Colonic mucosa (tissue), 4 donors: ENCODE measurements at places on chromosomes 4 and X. TPM values are rescaled to one million over a fixed set of nuclear protein-coding genes. Genes with fewer than 3 reads are reported as not detected.

POF1B gene
- 190 TPM for total RNA-seq

PLXNB3 gene
- 0.57 TPM for total RNA-seq

FGFBP2 gene
- 0.96 TPM for total RNA-seq

NUDT11 gene
- total RNA-seq: 1.0 TPM

PPP2R2C gene
- total RNA-seq: 0.35 TPM

STATH gene
- total RNA-seq: not detected

PTPN13 gene
- 4.2 TPM for total RNA-seq

NXF2B gene
- not detected for total RNA-seq

F11 gene
- total RNA-seq: 0.54 TPM

TMEM31 gene
- total RNA-seq: not detected

- peak overlapping the region; percentile 53 for H3K27ac ChIP-seq
- H3K36me3 ChIP-seq: no peaks in the 10 kb centered on the region
- no peaks in the 10 kb centered on the region for H3K4me1 ChIP-seq
- H3K4me3 ChIP-seq: no peak overlapping the region
- DNase-seq: no peak
- H3K27me3 ChIP-seq: no peaks in the 10 kb centered on the region
Observed at GRCh38 chr4:140095694-140096482, 58.1 kb downstream of the MAML3 start.

GRCh38 chr4:140903522-140904475 is 147.6 kb upstream of the TBC1D9 start:
- DNase-seq: no peak
- H3K4me1 ChIP-seq: no peaks in the 10 kb centered on the region
- H3K4me3 ChIP-seq: no peak overlapping the region
- H3K27me3 ChIP-seq: no peaks in the 10 kb centered on the region
- no peaks in the 10 kb centered on the region for H3K36me3 ChIP-seq

GRCh38 chrX:121013897-121014455 is 28.4 kb upstream of the CT47A1 start:
- H3K36me3 ChIP-seq: no peaks in the 10 kb centered on the region
- H3K27ac ChIP-seq: no peak overlapping the region
- H3K4me1 ChIP-seq: no peaks in the 10 kb centered on the region
- H3K4me3 ChIP-seq: no peak overlapping the region
- DNase-seq: no peak

GRCh38 chrX:2177541-2177940 is 323.2 kb downstream of the DHRSX start:
- no peaks in the 10 kb centered on the region for H3K4me1 ChIP-seq
- no peak overlapping the region for H3K4me3 ChIP-seq
- H3K27me3 ChIP-seq: no peaks in the 10 kb centered on the region
- no peak for DNase-seq
- H3K27ac ChIP-seq: no peak overlapping the region
- H3K36me3 ChIP-seq: no peaks in the 10 kb centered on the region

- no peak overlapping the region for H3K27ac ChIP-seq
- no peak for DNase-seq
- no peaks in the 10 kb centered on the region for H3K27me3 ChIP-seq
- H3K36me3 ChIP-seq: no peaks in the 10 kb centered on the region
- no peak overlapping the region for H3K4me3 ChIP-seq
Observed at GRCh38 chr4:175542786-175543185, 269.3 kb downstream of the GPM6A start.

DNA sequence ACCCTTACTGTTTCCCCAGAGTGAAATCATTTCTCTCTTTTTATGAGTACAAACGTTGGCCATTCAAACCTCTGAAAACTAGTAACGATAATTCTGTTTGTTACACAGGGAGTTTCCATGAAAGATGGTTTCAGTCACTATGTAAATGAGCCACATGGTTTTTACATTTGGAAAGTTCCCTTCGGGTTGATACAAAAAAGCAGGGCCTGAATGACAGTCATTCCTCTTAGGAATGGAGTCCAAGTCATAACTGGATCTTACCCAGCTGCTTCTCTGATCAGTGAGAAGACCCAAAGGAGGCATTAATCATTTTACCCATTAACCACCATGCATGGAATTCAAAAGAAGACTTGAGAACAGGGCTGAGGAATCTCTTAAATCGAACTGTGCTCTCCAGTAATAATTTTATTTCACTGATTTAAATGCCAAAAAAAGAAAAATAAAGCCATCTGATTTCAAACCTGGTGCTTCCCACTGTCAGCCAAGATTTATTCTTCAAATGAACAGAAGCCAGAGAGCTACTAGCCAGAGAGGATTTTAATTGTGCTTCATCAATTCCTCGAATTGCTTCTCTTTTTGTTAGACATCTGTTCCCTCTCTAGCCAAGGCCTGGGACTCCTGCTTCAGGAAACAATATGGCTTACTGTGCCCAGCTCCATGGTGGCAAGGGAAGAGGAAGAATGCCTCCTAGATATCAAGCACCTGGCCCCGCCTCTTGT is 3.2 kb downstream of the SOWAHB start:
- H3K4me3 ChIP-seq: no peak overlapping the region
- H3K27ac ChIP-seq: no peak overlapping the region
- H3K27me3 ChIP-seq: peaks cover 8% of the 10 kb centered on the region
- no peak for DNase-seq

DNA sequence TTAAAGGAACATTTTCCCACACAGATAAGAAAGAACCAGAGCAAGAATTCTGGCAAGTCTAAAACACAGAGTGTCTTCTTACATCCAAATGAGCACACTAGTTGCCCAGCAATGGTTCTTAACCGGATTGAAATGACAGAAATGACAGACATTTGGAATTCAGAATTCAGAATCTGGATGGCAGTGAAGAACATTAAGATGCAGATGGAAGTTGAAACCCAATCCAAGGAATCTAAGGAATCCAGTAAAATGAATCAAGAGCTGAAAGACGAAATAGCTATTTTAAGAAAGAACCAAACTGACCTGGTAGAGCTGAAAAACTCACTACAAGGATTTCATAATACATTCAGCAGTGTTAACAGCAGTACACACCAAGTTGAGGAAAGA is 21.5 kb downstream of the ANAPC10 start:
- DNase-seq: no peak
- H3K36me3 ChIP-seq: no peaks in the 10 kb centered on the region
- no peaks in the 10 kb centered on the region for H3K4me1 ChIP-seq
- no peak overlapping the region for H3K27ac ChIP-seq

DNA sequence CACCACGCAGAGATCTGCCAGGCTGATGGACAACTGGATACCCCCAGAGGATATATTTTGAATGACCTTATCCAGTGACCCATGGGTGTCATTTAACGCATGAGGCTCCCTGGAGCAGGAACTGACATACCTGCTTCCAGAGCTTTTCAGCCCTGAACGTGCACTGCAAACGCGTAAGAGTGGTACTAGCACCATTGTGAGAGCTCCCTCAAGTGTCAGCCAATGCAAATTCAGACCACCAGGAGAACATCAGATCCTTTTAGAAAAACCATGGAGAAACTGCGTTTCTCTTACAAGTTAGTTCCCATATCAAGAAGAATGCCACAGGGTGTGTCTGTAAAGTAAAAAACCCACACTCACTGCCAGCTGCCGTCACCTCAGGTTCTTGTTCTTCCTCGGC is 7.3 kb downstream of the TREX2 start:
- H3K27me3 ChIP-seq: no peaks in the 10 kb centered on the region
- no peaks in the 10 kb centered on the region for H3K4me1 ChIP-seq
- no peak for DNase-seq
- no peak overlapping the region for H3K27ac ChIP-seq
- no peaks in the 10 kb centered on the region for H3K36me3 ChIP-seq
- H3K4me3 ChIP-seq: no peak overlapping the region

DNA sequence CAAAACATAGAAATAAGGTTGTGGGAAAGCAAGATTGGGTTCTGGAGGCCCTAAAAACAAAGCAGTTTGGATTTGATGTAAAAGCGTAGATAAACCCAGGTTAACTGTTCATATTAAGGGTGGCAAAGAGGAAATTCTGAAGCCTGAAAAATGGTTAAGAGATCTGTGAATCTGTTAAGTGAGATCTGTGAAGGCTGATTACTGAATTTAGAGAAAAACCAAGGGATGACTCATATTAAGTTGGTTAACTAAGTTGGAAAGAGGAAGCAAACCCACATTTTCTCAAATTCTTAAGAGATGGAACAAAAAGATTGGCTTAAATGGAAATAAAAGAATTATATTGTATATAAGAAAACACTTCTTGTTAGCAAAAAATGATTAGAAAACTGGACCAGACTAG is 22.8 kb downstream of the GPAT3 start:
- no peak overlapping the region for H3K4me3 ChIP-seq
- DNase-seq: no peak
- no peaks in the 10 kb centered on the region for H3K4me1 ChIP-seq
- no peaks in the 10 kb centered on the region for H3K27me3 ChIP-seq
- H3K36me3 ChIP-seq: no peaks in the 10 kb centered on the region
- H3K27ac ChIP-seq: no peak overlapping the region

DNA sequence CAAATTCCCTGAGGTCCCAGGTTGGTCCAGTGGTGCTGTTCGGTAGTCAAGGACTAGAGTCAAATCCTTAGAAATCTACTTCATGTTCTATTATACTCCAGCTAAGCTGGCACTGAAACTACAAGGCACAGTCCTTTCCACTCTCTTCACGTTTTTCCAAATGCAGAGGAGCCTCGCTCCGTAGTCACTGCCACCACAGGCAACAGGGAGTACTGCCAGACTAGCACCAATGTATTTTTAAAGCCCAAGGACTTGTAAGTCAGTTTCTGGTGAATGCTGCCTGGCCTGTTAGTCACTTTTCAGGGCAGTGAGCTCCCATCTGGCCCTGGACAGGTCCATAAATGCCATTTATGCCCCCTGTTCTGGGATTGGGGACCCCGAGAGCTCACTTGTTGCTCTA is 323.5 kb downstream of the FAM47A start:
- no peak for DNase-seq
- H3K27me3 ChIP-seq: no peaks in the 10 kb centered on the region
- H3K27ac ChIP-seq: no peak overlapping the region
- H3K4me1 ChIP-seq: no peaks in the 10 kb centered on the region
- no peak overlapping the region for H3K4me3 ChIP-seq
- H3K36me3 ChIP-seq: no peaks in the 10 kb centered on the region

- H3K4me3 ChIP-seq: no peak overlapping the region
- H3K4me1 ChIP-seq: no peaks in the 10 kb centered on the region
- H3K36me3 ChIP-seq: no peaks in the 10 kb centered on the region
- no peak for DNase-seq
Observed at GRCh38 chrX:147838465-147839131, 73.1 kb upstream of the FMR1 start.

DNA sequence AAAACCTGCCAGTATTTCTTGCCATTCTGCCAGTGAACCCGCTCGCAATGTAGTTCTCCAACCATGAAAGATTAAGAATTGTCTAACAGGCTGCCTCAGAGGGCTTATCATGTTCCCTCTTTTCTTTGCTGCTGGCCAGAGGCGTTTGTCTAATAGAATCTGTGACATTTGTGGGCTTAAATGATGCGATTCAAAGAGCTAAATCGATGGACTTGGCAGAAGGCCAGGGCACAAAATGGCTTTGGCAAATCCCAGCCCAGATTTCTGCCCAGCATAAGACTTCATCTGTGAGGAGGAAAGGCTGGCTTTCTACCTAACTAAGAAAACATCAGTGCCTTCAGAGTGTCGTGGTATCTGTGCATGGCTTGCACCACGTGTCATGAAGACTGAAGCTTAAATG is 79.9 kb downstream of the TRPC5OS start:
- no peak overlapping the region for H3K27ac ChIP-seq
- no peaks in the 10 kb centered on the region for H3K27me3 ChIP-seq
- no peak for DNase-seq

- DNase-seq: no peak
- no peak overlapping the region for H3K27ac ChIP-seq
- no peaks in the 10 kb centered on the region for H3K36me3 ChIP-seq
- H3K4me1 ChIP-seq: no peaks in the 10 kb centered on the region
- no peak overlapping the region for H3K4me3 ChIP-seq
Observed at GRCh38 chr4:162015090-162015489, 148.7 kb downstream of the FSTL5 start.

DNA sequence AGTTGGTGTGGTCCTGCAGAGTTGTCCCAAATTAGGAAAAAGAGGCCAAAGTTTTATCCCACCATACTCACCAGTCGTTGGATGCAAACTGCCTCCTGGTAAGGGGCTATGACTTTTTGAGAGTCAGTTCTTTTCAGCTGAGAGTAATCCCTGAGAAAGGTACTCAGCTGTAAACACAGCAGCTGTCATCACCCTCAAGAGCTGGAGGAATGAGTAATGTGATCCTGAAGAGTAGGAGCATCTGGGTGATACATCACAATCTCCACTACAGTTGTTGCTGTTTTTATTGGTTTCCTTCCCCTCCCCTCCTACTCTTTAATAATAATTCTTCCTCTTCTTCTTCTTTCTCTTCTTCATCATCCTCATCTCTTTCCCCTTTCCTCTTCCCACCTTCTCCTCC is 5.7 kb downstream of the MAGEE1 start:
- H3K27me3 ChIP-seq: no peaks in the 10 kb centered on the region
- H3K27ac ChIP-seq: no peak overlapping the region
- H3K4me3 ChIP-seq: no peak overlapping the region
- no peak for DNase-seq
- no peaks in the 10 kb centered on the region for H3K4me1 ChIP-seq

- no peak overlapping the region for H3K4me3 ChIP-seq
- DNase-seq: no peak
- H3K36me3 ChIP-seq: no peaks in the 10 kb centered on the region
Observed at GRCh38 chr4:25370242-25370641, 6.8 kb upstream of the ANAPC4 start.

- H3K36me3 ChIP-seq: no peaks in the 10 kb centered on the region
- no peaks in the 10 kb centered on the region for H3K27me3 ChIP-seq
- H3K4me3 ChIP-seq: no peak overlapping the region
- no peak overlapping the region for H3K27ac ChIP-seq
Observed at GRCh38 chrX:108297290-108297689, 140.9 kb downstream of the COL4A6 start.

DNA sequence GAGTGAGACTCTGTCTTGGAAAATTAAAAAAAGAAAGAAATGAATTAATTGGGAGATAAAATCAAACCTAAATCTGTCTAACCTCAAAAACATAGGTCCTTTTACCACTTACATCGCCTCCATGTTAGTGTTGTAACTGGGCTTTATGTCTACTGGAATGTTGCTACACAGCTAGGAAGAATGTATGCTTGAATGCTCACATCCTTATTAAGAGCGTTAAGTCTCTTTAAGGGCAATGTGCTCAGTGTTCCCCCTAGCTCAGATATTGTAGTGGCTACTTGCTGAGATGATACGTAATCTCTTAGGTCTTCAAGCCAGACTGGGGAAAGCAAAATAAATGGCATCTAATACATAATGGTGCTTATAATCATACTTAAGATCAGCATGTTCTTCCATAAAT is 1072.8 kb downstream of the PDHA2 start:
- H3K27me3 ChIP-seq: no peaks in the 10 kb centered on the region
- H3K36me3 ChIP-seq: no peaks in the 10 kb centered on the region
- H3K4me1 ChIP-seq: no peaks in the 10 kb centered on the region
- H3K27ac ChIP-seq: no peak overlapping the region
- no peak for DNase-seq
- no peak overlapping the region for H3K4me3 ChIP-seq
